Stimulated activated CD4-positive, alpha-beta T cell treated with anti-CD3 and anti-CD28 coated beads, Interleukin-4, amount 100 ng/mL, for 1 hour (primary cell): ENCODE measurements at places on chromosomes 5 and 9.
A peak's percentile ranks its signal among the peaks of the same experiment; 100 is the strongest.

DNA sequence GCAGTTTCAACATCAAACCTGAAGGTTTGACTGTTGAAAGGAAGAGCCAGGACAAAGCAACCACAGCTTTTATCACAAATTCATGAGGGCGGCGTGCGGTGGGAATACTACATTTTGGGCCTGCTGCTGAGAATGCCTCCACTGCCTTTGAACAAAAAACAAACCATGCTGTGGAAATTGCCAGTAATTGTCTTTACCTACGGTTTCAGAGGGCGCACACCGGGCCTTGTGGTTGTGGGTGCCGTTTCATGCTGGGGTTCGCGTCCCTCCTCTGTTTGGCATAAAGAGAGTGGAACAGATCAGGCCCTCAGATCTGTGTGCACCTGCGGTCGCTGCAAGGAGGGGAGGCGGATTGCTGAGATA is 27.6 kb upstream of the TCF7 start:
- DNase-seq, result peak; percentile 73

DNA sequence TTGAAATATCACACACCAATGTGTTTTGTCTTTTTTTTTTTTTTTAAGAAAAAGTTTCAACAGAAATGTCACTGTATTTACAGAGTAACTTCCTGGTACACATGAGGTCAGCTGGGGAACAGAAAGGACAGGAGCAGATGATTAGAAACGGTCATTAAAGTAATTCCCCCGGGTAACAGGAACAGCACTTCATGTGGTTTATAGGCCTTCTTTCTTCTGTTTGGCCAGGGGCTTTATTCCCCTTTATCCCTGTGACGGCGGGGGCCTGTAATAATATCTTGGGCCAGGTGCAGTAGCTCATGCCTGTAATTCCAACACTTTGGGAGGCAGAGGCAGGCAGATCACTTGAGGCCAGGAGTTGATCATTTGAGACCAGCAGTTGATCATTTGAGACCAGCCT is 30.5 kb upstream of the MSH3 start:
- DNase-seq, result no peak

DNA sequence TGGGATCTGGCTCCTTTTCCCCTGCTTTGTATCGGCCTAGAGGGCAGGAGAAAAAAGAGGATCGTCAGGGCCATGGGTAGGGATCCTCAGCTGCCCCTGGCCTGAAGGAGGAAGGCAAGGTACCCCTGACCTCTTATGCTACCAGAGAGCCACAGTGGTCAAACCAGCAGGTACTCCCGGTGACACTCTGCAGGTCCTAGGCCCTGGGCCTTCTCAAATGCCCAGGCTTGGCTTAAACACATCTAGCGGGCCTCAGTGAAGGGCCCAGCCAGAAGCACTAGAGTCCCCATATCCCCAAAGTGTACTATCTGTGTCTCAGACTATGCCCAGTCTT is 3.5 kb downstream of the IRF1 start:
- no peak for DNase-seq

DNA sequence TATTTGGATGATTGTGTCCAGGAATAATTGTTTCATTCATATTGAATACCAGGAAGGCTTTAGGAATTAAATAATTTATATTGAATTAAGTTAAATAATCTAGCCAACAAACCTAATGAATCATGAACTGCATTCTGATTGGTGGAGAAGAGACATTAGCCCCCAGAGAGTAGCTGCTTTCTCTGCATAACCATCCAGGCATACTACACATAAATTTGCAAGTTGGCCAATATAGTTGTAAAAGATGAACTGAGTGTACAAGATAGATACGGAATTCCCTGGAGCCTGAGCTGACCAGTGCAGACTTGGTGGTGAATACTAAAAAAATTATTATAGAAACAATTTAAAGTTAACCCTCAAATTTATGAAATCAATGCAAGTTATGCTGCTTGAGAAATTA is 311.8 kb upstream of the KIF2A start:
- DNase-seq, result no peak

DNA sequence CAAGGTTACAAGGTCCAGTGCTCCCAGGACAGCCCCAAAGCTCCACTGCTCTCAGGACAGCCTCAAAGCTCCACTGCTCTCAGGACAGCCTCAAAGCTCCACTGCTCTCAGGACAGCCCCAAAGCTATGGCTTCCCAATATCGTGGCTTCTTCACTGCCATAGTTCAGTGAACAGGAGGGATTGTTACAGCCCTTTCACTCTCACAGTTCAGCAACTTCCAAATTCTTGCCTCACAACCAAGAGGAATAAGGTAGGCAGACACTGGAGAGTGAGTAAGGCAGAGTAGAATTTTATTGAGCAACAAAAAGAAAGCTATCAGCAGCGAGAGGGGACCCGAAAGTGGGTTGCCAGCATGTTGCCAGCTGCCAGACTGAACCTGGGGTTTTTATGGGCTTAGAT is 277.6 kb downstream of the CDH10 start:
- no peak for DNase-seq

GRCh38 chr5:16043349-16043965 is 136.1 kb downstream of the MARCHF11 start:
- no peak for DNase-seq

DNA sequence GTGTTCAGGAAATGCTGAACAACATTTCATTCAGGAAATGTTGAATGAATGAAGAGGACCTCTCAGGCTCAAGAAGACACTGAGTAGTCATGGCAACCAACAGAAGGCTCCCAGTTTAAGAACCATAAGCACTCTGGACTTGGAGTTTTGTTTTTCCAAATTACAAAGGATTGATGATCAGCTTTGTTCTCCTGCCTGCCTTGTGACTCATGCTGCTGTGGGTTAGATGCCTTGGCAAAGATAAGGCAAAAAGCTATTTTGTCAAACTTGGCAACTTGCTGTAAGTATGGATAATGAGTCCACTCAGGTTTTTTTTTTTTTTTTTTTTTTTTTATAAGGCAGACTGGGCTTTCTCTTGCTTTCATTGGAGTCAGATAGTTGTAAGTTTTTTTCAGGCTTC is 365.0 kb downstream of the TMEM232 start:
- DNase-seq, result no peak

DNA sequence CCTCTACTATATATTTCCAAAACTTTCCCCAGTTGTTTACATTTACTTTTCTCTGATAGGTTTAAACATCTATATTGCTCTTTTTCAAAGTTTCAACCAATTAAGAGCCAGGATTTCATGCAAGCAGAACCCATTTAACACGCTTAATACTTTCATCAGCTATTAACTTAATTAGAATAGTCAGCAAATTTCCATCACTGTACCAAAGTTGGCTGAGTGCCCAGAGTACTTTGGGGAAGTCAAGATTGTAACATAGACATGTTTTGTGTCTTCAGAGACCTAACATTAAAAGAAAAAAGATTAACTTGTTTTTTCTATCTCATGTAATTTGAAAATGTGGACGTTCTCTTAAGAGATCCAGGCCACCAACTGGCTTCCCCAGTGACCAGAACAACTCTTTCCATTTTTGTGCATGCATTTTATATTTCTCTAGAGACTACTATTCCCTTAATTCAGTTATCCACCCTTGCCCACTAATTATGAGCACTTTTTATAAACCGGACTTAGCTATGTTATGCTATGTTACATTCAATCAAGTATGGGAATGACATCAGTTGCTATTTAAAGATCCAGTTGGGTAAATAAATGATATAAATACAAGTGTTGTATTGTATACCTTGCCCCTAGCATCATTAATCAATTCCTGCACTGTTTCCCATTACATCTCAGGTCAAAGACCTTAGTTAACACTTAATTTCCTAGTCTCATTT is 478.1 kb upstream of the NMUR2 start:
- no peak for DNase-seq

- no peak for DNase-seq
Observed at GRCh38 chr5:54383941-54384340, 71.6 kb upstream of the HSPB3 start.
